ENCODE measurements at places on chromosomes 2 and 18. TPM values are rescaled to one million over a fixed set of nuclear protein-coding genes. Genes with fewer than 3 reads are reported as not detected.

The DSC1 gene
- not detected for total RNA-seq

GRCh38 chr2:69231612-69232277 lies 155.3 kb downstream of the GFPT1 start:
- H3K27me3 ChIP-seq: no peaks in the 10 kb centered on the region
- peak overlapping the region; percentile 46 for H3K27ac ChIP-seq
- H3K36me3 ChIP-seq: no peaks in the 10 kb centered on the region
- DNase-seq: no peak
- no peak overlapping the region for H3K4me3 ChIP-seq
- no peaks in the 10 kb centered on the region for H3K4me1 ChIP-seq

- DNase-seq: no peak
- H3K27me3 ChIP-seq: no peaks in the 10 kb centered on the region
- no peaks in the 10 kb centered on the region for H3K36me3 ChIP-seq
- peaks cover 16% of the 10 kb centered on the region for H3K4me1 ChIP-seq
- H3K4me3 ChIP-seq: no peak overlapping the region
These were observed 14.2 kb downstream of the TWSG1 start for GRCh38 chr18:9348766-9349165.

- H3K27ac ChIP-seq: no peak overlapping the region
- no peaks in the 10 kb centered on the region for H3K27me3 ChIP-seq
- H3K4me3 ChIP-seq: no peak overlapping the region
- H3K36me3 ChIP-seq: no peaks in the 10 kb centered on the region
These were observed 69.5 kb upstream of the SPTBN1 start for GRCh38 chr2:54386585-54386984.

DNA sequence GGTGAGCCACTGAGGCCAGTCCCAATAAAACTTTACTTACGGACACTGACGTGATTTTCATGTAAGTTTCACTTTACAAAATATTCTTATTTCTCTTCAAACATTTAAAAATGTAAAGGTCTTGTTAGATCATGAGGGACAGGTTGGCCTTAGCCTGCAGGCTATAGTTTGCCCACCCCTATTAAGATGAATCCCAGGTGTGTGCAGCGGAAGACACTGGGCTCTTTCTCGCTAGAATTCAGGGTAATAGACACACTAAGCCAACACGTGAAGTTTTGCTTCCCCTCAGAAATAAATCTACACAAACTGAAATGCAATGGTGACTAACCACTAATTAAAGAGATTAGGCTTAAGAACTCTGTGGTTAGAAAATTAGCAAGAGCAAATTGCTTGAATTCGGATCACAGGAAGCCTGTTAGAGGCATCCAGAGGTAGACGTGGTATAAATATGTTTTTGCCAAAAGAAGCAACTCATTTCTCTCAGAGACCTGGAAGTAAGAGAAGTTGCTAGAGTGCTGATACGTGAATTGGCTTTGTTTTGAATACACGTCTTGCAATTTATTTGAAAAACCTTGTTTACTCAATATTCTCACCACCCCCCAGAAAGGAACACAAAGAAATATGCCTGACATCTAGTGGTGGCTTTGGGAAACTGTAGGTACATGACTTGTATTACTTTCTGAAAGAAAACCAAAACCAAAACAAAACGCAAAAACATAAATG lies 151.6 kb downstream of the DTNB start:
- no peak overlapping the region for H3K27ac ChIP-seq
- H3K36me3 ChIP-seq: no peaks in the 10 kb centered on the region
- H3K27me3 ChIP-seq: no peaks in the 10 kb centered on the region
- H3K4me1 ChIP-seq: no peaks in the 10 kb centered on the region

DNA sequence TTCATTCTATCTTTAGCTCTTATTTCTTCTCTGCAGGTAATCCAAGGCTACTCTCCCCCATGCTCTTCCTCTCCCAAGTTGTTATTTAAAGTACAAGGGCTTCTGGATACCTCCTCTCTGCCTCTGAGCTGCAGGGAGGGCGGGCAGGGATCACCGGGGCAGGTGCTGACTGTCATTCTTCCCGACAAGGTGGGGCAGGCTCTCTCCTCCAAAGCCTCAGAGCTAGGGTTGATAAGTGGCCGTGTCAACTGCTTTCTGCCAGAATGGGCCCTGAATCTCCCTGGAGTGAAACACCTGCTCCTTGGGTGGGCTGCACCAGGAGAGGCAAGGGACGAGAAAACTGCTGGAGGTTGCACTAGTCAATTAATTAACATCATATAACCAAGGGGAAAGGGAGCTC lies 250.3 kb downstream of the SLC4A3 start:
- H3K4me1 ChIP-seq: no peaks in the 10 kb centered on the region
- H3K4me3 ChIP-seq: no peak overlapping the region
- no peaks in the 10 kb centered on the region for H3K27me3 ChIP-seq
- DNase-seq: no peak
